ENCODE measurements at places on chromosomes 7 and 10.

- no peak for DNase-seq
Measured at GRCh38 chr7:69858471-69858870, 260.2 kb downstream of the AUTS2 start.

GRCh38 chr7:36153571-36154097, 580 bp downstream of the EEPD1 start:
- no peak for DNase-seq

GRCh38 chr10:13769946-13770345, 183.2 kb downstream of the PRPF18 start:
- no peak for DNase-seq

GRCh38 chr7:92832534-92833023, 3.8 kb downstream of the CDK6 start:
- no peak for DNase-seq

GRCh38 chr7:27048438-27048837, 47.4 kb downstream of the HOXA1 start:
- DNase-seq: no peak

- no peak for DNase-seq
Measured at GRCh38 chr10:63497321-63497720, 23.9 kb upstream of the REEP3 start.

- no peak for DNase-seq
Measured at GRCh38 chr7:95730493-95731280, 41.7 kb upstream of the DYNC1I1 start.

GRCh38 chr7:13920053-13920697, 69.3 kb downstream of the ETV1 start:
- no peak for DNase-seq

- no peak for DNase-seq
Measured at GRCh38 chr7:34227525-34227924, 322.2 kb downstream of the BMPER start.

Data from CD4-positive, alpha-beta T cell treated with Interleukin-4 for 1 hour (primary cell).